Adrenal gland (tissue), 19 donors: ENCODE measurements at places on chromosomes 3 and 15. TPM values are rescaled to one million over a fixed set of nuclear protein-coding genes. Genes with fewer than 3 reads are reported as not detected.

The TICRR gene
- total RNA-seq: 0.12 TPM

The DISP2 gene
- total RNA-seq: 1.0 TPM

The GPR149 gene
- total RNA-seq: not detected

The RPP25 gene
- total RNA-seq: 19.7 TPM

The ZFAND6 gene
- 121 TPM for total RNA-seq

The PLCB2 gene
- 2.5 TPM for total RNA-seq

The STRIT1 gene
- not detected for total RNA-seq

The BCL2A1 gene
- total RNA-seq: 0.61 TPM

The CYP1A1 gene
- not detected for total RNA-seq

The DYNC1LI1 gene
- total RNA-seq: 18.1 TPM

The SNTN gene
- not detected for total RNA-seq

The EPB42 gene
- total RNA-seq: not detected

The VEPH1 gene
- 16.0 TPM for total RNA-seq

The FBXL2 gene
- 7.5 TPM for total RNA-seq

The PP2D1 gene
- total RNA-seq: not detected

The TOMM70 gene
- total RNA-seq: 40.4 TPM

The TEX9 gene
- total RNA-seq: 11.5 TPM

The ARGFX gene
- not detected for total RNA-seq

The CHRM5 gene
- not detected for total RNA-seq

The OR5K3 gene
- not detected for total RNA-seq

The LIPH gene
- total RNA-seq: not detected

The TM4SF18 gene
- 14.6 TPM for total RNA-seq

The THRB gene
- total RNA-seq: 9.4 TPM

The GP9 gene
- not detected for total RNA-seq

The SLC22A13 gene
- 0.25 TPM for total RNA-seq

The ITGA11 gene
- 52.5 TPM for total RNA-seq
